HT1080 (cell line): ENCODE measurements at places on chromosomes 1 and 21. TPM values are rescaled to one million over a fixed set of nuclear protein-coding genes. Genes with fewer than 3 reads are reported as not detected.

The ZBTB8B gene
- not detected in 2 replicates for total RNA-seq

The DNALI1 gene
- total RNA-seq = not detected in 2 replicates

The COA6 gene
- 88.6 and 101 TPM in 2 replicates for total RNA-seq

The OR2L8 gene
- not detected in 2 replicates for total RNA-seq

The PRKCZ gene
- total RNA-seq = 0.17 TPM in 1 of 2 replicates, not detected in the other

The ARMH1 gene
- not detected in 2 replicates for total RNA-seq

The RNU1-1 gene
- under 0.01 TPM in 1 of 2 replicates, not detected in the other for total RNA-seq

The ABCG1 gene
- total RNA-seq = not detected in 2 replicates

The RIPPLY3 gene
- not detected in 2 replicates for total RNA-seq

The CZIB gene
- total RNA-seq = 60.4 and 60.9 TPM in 2 replicates

The SLAMF1 gene
- 0.03 TPM in 1 of 2 replicates, not detected in the other for total RNA-seq

The SH3BGR gene
- total RNA-seq = 0.31 and 0.43 TPM in 2 replicates

The NUDT4B gene
- 2.1 and 14.6 TPM in 2 replicates for total RNA-seq

GRCh38 chr1:228375578-228376261, 30.9 kb downstream of the TRIM11 start:
- DNase-seq = no peak

GRCh38 chr1:226523646-226524406, 24.7 kb upstream of the STUM start:
- DNase-seq = no peak

DNA sequence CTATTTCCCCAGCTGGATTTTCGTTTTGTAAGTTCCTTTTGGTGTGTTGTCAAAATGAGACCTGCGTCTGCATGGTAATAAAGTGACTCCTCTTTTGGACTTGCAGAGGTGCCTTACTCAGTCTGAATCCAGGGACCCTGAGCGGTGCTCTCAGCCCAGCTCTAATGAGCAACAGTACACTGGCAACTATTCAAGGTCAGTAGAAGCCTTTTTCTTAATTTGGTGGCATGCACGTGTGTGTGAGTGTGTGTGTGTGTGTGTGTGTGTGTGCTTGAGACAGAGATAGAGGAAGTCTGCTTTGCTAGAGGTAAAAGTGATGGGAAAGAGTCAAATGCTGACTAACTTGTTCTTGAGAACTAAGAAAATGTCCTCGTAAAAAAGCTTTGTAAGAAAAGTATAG, 105.4 kb downstream of the CD247 start:
- DNase-seq = no peak

- no peak for DNase-seq
Measured at GRCh38 chr1:194846488-194846887, 1660.1 kb upstream of the B3GALT2 start.

GRCh38 chr1:52756020-52756419, 29.8 kb downstream of the ZYG11B start:
- DNase-seq = no peak

- DNase-seq = no peak
Measured at GRCh38 chr1:199015799-199016198, 377.0 kb downstream of the PTPRC start.

DNA sequence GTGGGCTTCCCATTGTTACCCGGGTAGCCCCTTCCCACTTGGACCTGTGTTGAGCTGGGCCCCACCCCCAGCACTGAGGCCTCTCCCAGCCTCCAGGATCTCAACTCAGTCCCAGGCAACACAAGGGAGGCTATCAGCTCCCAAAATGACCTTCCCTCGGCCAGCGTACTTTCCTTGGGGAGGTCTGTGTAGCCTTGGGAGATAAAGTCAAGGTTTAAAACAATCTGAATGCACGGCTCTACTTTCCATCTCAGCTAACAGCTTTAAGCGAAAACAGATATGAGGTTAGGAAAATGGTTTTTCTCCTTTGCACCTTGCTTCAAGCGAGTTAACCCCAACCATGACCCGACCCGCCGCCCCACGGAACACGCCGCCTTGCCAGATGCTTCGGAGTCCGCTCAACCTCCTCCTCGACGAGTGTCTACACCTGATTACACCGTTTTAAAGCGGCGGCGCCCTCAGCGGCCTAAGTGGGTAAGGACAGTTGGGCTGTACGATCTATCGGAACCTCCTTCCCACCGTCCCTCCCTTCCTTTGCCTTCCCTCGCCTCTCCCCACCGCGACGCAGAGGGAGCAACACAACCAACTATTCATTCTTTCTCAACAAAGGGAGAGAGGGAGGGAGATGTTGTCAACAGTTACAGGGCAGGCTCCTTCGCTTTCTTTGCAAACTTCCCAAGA, 1.1 kb downstream of the BCAR3 start:
- DNase-seq = peak; percentile 83

DNA sequence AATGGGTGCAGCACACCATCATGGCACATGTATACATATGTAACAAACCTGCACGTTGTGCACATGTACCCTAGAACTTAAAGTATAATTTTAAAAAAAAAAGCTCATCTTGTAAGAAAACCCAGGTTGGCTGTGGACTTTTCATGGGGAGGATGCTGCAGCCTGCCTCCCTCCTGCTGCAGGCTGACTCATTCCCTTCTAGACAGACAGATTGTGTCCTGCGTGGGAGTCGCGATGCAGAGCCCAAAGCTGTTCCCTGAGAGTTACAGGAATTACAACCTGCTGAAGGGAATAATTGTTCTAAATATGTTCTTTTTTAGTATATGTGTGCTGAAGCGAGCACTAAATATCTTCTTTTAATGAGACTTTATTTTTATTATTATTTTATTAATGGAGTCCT, 93.2 kb downstream of the TBX19 start:
- no peak for DNase-seq

DNA sequence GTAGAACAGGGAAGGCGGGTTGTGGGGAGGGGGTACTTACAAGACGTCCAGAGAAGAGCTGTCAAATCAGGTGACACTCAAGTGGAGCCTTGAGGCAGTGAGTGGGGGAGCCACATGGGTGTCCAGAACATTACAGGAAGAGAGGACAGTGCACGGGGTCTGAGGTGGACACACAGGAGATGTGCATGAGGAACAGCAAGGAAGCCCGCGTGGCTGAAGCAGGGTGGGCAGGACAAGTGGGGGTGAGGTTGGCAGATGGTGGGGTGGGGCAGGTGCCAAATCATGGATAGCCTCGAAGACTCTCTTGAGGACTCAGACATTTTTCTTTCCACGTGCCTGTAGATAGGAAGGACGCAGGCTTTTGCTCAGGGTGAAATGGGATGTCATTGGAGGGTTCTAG, 921 bp downstream of the SMPDL3B start:
- no peak for DNase-seq

DNA sequence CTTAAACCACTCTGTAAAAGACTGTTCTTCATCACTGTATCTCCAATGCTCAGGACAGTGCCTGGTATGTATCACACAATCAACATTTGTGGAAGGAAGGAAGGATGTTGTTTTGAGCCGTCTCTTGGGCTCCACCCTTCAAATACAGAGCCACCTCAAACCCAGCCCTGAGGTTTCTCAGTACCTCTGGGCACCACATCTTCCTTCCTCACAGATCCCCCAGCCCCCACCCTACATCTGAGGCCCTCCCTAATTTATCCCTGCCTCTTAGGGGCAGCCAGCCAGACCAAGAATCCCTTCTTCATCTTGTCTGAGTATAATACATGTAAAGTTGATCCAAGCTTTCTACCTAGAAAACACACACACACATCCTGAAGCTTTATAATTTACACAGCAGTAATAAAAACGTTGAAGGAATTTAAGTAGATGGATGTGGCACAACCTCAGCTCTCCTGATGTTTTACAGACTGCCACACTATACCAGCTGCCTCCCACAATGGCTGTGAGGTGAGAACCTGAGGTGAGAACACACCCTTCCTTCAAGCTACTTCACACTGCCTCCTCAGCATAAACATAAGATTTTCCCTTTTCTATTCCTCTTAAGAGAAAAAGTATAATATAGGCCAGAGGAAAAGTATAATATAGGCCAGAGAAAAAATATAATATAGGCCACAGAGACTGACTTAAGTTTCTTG, 48.5 kb downstream of the CDC7 start:
- DNase-seq = no peak

- no peak for DNase-seq
Measured at GRCh38 chr1:59596956-59597355, 217.8 kb upstream of the HOOK1 start.

GRCh38 chr1:66624412-66625060, 90.6 kb downstream of the SGIP1 start:
- DNase-seq = peak; percentile 78

- no peak for DNase-seq
Measured at GRCh38 chr1:76035053-76035452, 39.5 kb upstream of the ST6GALNAC3 start.

DNA sequence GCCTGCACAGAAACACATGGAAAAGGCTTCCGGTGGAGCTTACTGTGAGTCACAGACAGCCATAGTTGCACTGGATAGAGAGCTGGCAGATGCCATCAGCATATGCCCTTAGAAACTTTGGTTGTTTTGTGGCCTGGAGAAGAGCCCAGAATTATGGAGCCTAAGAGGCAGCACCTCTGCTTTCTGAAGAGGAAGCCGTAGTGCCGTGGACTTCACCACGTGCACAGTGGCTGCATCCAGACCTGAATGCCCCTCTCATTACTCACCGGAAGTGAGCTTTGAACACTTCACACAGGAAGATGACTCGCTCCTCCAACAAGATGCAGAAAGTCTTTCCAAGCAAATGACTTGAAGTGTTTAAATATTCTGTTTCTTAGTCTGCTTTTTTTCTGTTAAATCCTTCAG, 28.4 kb downstream of the JUN start:
- peak; percentile 100 for DNase-seq

DNA sequence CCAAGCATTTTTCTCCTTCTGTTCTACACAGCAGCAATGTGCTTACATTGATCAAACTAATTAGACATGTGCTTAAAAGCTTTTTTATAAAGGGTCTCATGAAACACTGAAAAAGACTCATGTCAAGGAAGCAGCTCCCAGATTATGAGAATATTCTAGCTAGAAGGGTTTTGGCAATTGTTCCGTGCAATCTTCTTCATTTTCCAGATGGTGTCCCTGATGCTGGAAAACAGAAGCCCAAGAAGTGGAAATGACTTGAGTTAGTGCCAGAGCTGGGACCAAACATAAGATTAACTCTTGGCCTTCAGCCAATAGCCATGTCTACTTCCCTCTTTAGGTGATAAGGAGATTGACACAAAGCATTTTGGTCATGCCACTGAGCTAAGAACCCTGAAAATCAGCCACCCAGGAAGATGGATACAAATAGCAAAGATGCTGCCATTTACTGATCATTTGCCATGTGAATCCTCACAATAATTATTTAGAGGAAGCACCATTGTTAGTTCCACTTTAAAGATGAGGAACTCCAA, 110.8 kb downstream of the MATN1 start:
- DNase-seq = no peak

DNA sequence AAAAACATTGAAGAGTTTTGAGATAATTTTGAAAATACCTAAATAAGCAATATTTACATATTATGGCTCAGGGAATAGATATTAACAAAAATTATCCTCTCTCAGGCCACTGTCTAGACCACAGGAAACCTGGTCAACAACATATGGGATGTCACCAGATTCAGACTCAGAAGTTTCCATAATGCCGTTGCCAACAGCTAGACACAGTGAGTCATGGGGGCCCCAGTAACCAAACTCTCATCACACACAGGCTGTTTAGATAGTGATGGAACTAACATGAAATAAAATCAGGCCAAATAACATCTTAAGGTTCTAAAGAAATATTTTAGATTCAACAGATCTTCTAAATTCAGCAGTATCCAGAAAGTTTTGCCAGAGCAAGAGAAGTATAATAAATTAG, 681.7 kb upstream of the ADAMTS5 start:
- peak; percentile 78 for DNase-seq

DNA sequence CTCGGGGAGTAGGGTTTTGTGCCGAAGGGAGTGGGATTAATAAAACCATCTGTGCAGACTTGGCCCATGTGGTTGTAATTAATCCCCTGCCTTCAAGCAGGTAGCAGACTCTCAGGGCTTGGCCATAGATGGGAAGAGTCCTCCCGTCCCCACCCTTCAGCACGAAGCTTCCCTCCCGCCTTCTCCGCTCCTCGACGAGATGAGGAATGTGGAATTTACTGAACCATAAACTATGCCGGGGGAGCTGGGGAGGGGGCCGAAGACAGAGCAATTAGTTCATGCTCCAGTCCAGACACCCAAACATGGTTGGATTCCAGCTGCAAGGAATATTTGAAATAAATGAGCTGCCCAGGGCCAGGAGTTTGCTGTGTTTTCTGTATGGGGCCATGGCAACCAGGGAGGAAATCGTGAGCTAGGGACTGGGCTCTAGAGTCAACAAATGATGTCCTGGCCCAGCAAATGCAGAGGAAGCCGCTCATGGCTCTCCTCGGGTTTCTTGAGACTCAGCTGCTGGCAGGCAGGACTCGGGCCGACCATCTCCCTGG, 78.8 kb downstream of the SPSB1 start:
- no peak for DNase-seq

DNA sequence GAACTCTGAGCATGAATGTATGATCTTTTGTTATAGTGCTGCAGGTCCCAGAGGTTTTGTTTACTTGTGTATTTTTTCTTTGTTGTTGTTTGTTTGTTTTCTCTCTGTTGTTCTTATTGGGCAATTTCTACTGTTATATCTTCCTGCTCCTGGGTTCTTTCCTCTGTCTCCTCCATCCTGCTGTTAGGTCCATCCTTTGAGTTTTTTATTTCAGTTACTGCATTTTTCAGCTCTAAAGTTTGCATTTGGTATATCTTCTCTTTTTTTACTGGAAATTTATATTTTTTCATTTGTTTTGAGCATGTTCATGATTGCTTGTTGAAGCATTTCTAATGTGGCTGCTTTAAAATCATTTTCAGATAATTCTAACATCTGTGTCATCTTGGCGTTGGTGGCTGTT, 9.9 kb downstream of the TRPM2 start:
- no peak for DNase-seq

- DNase-seq = no peak
Measured at GRCh38 chr1:202230939-202231645, 37.5 kb downstream of the LGR6 start.

DNA sequence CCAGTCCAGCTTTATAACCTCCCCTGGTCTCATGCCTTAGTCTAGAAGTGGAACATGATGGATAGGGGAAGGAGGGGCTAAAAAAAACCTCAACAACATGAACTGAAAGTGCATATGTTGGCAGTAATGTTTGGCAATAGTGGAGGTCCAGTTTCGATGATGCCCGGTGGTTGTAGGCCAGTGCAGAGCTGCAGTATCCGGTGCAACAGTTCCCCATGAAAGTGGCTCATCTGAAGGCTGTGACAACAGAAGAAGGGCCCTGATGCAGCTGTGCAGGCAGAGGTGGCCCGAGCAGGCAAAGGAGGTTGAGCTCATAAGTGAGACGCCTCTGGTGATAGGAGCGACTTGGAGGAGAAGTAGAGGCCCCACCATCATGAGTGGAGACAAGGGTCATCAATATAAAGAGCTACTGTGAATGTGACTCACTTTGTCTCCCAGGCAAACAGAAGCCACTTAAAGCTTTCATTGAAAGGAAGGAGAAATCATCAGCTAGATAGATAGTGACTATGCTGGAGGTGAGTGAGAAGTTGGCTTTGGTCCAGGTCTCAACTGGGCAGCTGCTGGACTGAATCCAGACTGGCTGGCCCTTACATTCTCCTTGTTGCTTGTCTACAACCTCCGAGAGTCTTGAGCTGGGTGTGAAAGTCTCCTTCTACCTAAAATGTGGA, 10.2 kb upstream of the CREG1 start:
- peak; percentile 54 for DNase-seq

- DNase-seq = no peak
Measured at GRCh38 chr1:2274929-2275475, 46.9 kb downstream of the SKI start.

- DNase-seq = no peak
Measured at GRCh38 chr1:226674892-226675714, 64.0 kb downstream of the ITPKB start.
